ENCODE measurements at places on chromosomes 7 and 10.

GRCh38 chr10:32232378-32232777 is 114.6 kb downstream of the EPC1 start:
- DNase-seq, result no peak

DNA sequence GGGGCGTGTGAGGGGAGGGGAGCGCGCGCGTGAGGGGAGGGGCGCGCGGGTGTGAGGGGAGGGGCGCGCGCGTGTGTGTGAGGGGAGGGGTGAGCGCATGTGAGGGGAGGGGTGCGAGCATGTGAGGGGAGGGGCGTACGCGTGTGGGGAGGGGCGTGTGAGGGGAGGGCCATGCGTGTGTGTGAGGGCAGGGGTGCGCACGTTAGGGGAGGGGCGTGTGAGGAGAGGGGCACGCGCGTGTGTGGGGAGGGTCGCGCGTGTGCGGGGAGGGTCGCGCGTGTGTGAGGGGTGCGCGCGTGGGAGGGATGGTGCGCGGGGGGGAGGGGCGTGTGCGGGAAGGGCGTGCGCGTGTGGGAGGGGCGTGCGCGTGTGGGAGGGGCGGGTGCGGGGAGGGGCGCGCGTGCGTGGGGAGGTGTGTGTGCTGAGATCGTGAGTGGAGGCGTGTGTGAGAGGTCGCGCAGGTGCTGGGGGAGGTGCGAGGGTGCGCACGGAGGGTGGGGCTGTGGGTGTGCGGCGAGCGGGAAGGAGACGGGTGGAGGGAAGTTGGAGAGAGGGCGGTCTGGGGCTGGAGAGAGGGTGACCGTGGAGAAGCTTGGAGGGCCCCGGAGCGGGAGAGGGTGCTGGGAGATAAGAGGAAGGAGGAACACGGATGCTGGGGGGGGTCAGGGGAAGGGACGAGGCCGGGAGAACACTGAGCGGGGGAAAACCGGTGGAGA is 19.7 kb downstream of the MXI1 start:
- no peak for DNase-seq

DNA sequence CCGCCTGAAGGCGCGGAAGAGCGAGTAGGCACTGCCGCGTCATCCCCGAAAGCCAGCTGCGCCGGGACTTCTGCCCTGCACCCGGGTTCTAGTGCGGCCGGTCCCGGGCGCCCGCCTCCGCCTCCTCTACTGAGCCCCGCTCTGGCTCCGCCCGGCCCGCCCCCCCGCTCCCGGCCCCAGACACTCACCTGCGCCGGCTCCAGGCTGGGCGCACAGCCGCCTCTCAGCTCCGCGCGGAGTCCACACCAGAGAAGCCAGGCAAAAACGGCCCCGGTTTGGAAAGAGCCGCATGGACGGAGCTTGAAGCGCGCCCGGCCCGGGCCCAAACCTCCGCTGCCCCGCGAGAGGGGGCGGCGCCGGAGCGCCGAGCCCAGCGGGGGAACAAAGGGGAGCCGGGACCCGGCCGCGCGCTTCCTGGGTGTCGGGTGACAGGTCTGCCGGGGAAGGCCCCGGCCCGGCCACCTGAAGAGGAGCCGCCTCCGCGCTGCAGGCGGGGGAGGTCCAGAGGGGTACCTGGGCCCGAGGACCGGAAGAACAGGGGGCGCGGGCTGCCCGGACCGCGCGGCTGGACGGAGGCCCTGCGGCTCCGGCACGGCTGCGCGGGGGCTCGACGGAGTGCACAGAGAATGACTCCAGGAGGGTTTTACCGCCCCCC is 168.2 kb downstream of the NRF1 start:
- no peak for DNase-seq

GRCh38 chr7:89927762-89928161 is 226.5 kb upstream of the STEAP1 start:
- DNase-seq, result no peak

DNA sequence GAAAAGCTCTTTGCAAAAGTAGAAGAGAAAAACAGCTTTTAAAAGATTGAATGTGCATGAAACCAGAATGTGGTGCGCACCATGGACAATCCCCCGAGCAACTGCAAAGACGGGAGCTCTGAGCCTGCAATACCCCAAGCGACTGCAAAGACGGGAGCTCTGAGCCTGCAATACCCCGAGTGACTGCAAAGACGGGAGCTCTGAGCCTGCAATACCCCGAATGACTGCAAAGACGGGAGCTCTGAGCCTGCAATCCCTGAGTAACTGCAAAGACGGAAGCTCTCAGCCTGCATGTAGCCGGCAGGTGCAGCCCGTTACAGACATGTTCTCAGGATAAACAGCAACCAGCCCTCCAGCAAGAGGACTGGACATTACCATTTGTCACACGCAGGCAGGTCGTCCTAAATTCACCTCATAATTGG is 6.2 kb downstream of the ZNF775 start:
- DNase-seq, result no peak

DNA sequence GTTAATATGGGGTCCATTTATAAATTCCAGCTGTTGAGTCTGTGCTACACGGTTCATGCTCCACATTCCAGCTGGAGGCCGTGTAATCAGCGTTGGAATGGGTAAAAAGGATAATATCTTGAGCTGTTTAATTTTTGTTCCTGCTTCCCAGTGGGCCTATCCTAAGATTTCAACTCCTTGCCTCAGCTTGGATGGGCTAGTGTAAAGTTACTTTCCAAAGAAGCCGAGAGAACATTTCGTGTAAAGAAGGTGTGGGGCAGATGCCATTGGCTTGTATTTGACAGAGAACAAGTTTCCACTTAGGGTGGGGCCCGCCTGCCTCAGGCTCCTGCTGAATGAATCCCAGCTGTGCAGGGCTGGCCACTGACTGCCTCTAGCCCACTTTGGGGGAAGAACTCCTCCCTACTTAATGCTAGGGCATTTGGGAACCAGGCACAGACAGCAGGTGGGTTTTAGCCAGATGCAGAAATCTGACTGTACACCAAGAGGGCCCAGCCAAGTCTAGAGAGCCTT is 125.9 kb upstream of the LYZL2 start:
- no peak for DNase-seq

GRCh38 chr7:76050545-76050944 is 2.6 kb downstream of the MDH2 start:
- DNase-seq, result no peak

DNA sequence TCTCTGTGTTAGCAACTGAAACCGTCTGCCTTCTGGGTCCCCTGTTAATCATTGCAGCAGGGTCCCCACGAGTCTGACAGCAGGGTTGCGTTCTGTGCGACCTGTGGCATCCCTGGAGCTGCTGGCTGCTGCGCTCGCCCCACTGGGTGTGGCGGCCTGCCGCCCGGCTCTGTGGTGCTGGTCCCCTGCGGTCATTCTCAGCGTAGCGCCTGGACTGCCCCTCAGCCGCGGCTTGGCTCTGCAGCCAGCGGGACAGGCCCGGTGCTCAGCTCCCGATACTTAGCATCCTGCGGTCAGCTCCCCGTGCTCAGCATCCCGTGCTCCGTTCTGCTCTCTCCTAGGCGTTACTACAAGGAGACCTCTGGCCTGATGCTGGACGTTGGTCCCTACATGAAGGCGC is 35.0 kb downstream of the LHPP start:
- no peak for DNase-seq

DNA sequence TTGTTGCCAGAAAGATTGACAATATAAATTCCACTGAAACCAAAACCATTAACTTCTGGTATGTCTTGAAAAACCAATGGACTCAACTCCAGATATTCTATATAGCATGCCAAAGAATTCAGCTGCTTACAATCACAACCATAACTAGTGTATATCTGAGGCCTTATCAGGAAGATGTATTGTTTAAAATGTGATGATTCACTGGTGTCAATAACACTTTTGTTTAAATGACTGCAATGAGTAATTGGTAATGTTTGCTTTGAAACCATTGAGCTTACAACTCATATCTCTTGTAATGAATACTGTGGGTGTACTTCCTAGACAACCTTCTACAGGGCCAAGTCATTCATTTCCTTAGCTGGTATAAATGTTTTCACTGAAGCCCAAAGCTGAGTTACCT is 727.9 kb upstream of the KCND2 start:
- no peak for DNase-seq

DNA sequence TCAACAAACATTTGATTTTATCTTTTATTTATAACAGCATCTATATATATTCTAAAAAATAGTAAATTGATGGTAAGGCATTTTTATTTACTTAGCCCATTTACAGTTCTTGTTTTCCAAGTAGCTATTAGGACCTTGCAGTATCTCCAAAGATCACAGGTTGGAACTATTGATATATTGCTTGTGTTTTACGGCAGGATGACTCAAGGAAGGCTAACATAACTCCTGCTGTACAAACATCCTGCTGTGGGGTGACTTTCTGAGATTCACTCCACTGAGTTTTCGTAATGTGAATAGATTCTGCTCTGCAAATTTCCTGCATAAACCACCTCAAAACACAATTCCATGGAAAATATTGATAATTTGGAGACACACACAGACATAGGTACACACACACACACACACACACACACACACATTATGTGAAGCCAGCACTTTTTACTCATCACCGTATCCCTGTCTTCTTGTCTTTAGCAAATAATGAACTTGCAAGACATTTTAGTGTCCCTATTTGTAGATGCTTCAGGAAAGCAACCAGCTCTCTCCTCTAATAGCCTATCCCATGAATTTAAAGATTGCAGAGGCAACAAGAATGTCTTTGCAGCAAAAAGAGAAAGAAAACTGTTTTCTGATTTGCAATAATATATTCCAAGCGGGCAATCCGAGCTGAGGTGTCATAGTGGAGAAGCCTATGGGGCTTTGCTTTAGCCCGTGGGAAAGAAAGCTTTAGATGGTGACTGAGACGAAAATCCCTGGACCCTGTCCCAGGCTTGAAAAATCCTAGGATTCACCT is 722 bp downstream of the AGR2 start:
- DNase-seq, result no peak

- no peak for DNase-seq
Measured at GRCh38 chr7:16051561-16052255, 365.2 kb upstream of the MEOX2 start.

- no peak for DNase-seq
Measured at GRCh38 chr7:84042110-84042539, 152.5 kb downstream of the SEMA3A start.

DNA sequence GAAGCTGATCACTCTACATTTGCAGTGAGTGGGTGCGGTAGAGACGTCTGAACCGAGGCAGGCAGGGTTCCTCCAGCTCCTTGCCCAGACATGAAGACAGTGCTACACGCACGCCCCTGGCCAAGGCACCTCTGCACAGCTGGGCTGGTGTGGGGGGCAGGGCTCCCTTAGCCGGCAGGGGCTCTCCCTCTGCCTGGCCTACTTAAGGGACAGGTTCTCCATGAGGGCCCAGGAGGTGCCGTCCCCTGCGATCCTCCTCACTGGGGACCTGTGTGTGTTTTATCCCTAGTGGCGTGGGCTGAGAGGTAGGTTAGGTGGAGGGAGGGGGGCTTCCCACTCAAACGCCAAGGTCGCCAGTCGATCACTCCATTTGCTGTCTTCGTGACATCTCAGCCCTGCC is 35.3 kb downstream of the IL15RA start:
- DNase-seq, result no peak

GRCh38 chr10:51642581-51642980 is 56.8 kb downstream of the CSTF2T start:
- DNase-seq, result no peak

GRCh38 chr7:90298145-90299038 is 22.7 kb downstream of the FAM237B start:
- DNase-seq, result no peak

DNA sequence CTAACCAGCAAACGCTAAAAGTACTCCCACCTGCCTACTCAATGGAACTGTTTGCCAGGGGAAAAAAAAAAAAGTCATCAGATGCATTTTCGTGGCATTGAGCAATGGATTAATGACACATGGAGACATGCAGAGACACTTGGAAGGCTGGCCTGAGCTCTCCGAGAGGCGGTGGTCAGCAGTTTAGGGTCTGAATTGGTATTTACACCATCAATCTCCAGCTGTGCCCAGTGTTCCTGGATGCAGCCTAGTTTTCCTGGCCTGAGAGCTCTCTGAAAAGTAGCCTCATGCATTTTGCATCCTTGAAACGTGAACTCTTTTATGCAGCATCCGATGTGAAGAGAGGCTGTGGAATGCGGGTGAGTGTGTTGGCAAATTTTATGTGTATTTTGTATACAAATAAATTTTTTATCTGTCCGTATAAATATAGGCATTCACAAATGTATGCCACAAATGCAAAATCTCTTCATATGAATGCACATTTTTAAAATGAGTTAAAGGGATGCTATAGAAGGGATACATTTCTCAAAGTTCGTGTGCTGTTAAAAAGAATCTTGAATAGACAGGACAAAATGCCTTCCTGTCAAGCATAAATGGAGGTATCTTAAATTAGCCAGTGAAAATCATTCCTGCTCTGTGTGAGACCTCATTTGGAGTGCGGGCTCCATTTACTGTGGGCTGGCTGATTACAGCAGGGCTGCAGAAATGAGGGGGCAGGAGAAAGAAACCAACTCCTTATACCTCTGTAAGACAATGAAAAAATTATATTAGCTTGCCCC is 137.7 kb upstream of the PFKP start:
- DNase-seq, result no peak

- DNase-seq, result no peak
Measured at GRCh38 chr10:124739119-124739921, 4.9 kb downstream of the FAM53B start.

DNA sequence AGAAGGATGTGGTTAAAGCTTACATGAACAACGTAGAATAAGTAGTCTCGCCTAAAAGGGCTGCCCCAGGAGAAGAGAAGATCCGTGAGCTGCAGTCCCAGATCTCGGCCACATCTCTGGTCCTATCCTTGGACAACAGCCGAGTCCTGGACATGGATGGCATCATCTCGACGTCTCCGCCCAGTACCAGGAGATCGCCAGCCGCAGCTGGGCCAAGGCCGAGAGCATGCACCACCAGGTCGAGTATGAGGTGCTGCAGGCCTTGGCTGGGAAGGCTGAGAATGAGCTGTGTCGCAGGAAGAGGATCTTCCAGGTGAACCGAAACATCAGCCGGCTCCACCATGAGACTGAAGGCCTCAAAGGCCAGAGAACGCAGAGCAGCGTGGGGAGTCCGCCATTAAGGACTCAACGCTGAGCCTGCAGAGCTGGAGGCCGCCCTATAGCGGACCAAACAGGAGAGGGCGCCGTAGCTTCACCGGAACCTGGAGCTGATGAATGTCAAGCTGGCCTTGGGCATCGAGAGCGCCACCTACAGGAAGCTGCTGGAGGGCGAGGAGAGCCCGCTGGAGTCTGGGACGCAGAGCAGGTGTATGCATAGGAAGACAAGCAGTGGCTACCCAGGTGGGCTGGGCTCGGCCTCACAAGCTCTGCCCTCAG is 22.2 kb downstream of the LIPK start:
- no peak for DNase-seq

DNA sequence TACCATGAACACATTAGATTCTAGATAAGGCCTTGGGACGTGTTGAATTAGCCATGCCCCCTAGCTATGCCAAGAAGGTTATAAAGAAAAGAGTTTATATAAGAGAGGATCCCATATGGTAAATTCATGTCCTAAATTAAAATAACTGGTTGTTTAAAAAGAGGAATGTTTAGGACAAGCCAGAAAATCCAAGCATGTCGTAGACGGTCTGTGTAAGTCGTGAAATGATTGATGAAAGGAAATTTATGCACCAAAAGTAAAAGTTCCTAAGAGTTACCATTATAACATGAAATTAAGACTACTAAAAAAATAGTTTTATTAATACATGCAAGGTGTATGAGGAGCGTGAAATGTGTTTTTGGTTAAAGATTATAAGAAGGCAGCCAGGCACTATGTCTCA is 624.9 kb downstream of the ARL4A start:
- no peak for DNase-seq
